ENCODE measurements at places on chromosomes 16 and 17.

DNA sequence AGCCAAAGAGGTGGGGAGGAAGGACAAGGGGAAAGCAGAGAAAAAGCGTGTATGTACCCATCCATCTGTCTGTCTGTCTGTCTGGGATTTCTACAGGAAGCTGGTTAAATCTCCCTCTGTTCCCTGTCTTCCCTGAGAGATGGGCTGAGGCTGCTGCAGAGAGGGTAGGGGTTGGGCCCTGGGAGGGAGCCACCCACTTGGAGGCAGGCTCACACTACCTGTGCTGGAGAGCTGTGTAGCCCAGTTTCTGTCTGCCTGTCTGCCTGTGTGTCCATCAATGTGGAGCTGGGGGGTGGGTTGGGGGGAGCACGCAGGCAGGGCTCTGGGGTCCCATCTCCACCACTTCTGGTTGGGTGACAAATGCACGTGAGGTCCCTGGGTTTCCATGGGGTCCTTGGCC is 18.6 kb upstream of the C17orf113 start:
- DNase-seq, result no peak

DNA sequence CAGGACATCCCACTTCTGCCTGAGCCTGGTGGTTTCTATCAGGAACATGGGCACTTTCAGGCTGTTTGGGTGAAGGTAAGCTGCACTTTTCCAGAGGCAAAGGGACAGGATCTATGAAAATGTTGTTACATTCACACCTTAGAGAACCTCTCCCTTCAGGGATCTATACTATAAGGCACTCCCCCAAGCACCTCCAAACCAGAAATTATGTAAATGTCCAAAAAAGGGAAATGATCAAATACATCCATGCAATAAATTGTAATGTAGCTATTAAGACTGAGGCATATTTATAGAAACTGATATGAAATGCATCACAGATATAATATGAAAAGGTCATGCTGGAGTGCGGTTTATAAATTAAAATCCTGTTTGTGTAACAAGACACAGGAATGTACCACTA is 23.3 kb upstream of the COG7 start:
- no peak for DNase-seq

DNA sequence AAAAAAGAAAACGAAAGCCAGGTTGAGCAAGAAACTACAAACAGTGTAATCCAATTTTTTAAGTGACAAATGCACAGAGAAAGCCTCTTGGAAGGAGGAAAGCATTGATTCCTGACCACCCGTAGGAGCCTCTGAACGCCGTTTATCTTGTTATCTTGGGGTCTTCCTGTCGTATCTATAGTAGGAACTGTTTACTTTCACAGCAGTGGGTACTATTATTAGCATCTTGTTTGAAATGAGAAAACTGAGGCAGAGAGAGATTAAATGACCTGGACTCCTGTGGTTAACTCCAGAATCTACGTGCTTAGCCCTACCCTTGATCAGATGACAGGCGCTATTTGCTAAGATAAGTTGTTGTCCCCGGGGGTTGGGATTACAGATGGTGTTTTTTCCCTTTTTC is 196.7 kb upstream of the FOXF1 start:
- DNase-seq, result no peak

DNA sequence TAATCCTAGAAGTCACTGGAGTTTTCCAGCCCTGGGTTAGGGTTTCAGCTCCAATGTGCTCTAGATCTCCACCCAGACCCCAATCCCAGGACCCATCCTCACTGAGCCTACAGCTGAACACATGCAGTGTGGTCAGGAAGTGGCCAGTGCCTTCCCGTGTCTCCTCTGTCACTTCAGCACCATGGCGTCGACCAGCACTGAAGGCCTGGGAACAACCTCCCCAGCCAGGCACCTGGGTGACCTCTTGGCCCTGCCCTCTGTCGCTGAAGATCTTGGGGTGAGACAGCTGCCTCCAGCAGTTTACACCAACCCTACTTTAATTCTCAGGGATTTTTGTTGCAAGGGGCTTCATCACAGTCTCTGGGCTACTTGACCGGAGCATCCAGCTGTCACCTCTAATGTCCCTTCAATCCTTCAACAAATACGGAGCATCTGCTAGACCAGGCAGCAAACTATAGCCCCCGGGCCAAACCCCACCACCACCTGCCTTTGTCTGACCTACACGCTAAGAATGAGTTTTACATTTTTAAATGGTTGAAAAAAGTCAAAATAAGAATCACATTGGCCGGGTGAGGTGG is 18.0 kb upstream of the GSG1L start:
- no peak for DNase-seq

- peak; percentile 50 for DNase-seq
Observed at GRCh38 chr17:7838090-7839075, 4.4 kb downstream of the KDM6B start.

DNA sequence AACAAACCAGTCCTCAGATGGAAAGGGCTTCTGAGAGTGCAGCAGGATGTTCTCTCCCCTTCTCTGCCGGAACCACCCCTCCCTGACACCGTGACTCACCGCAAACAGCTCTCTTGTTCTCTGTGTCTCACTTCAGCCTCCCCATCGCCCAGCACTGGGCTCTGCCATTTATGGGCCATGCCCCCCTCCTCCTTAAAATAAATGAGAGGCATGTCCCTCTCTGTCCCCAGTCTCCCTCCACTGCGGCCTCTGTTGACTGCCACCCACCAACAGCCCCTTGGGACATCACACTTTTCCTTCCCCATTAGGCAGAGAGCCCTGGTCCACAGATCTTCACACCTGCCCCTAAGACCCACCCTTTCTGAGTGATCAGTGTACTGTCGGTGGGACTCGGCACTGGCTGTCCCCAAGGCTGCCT is 6.3 kb downstream of the CCDC102A start:
- no peak for DNase-seq

- no peak for DNase-seq
Observed at GRCh38 chr16:11107780-11108465, 148.1 kb downstream of the SOCS1 start.

DNA sequence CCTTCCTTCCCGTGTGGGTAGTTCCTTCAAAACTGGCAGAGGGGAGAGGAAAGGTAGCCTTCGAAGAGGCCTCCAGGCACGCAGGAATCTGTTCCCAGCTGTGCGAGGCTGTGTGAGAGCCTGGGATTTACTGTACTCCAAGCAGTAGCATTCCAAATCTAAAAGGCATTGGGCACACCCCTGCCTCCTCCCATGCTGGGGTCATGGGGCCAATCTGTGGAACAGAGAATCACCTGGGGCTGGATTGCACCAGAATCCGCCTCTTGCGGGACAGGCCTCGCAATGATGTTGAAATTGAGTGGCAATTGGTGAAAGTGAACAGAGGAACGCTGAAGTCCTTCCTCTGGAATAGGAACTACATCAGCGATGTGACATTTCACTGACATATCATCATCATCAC is 72.5 kb upstream of the IRX3 start:
- no peak for DNase-seq

GRCh38 chr16:75471723-75472633 is 7.5 kb upstream of the TMEM170A start:
- peak; percentile 62 for DNase-seq

GRCh38 chr17:47072886-47073285 is 93.8 kb upstream of the RPRML start:
- peak; percentile 17 for DNase-seq

- DNase-seq, result no peak
Observed at GRCh38 chr17:49491192-49491769, 3.8 kb upstream of the NGFR start.

DNA sequence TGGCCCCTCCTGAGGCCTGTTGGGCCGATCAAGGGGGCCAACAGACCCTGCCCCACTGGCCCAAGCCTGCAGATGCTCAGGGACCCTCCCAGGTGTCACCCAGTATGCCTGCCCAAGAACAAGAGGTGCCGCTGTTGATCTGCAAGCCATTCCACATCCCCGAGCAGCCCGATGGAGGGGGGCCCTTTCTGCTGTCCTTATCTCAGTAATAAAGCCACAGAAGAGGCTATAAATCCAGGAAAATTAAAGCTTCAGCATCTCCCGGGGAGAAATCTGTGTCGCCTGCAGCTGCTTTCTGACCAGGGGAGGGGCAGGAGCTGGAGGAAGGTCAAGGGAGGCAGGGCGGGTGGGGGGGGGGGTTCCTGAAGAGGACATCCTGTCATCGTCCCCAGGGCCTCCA is 11.7 kb upstream of the CACNA1H start:
- no peak for DNase-seq

GRCh38 chr17:49996121-49996494 is 1.1 kb upstream of the DLX3 start:
- DNase-seq, result no peak

GRCh38 chr17:8071496-8071895 is 16.0 kb downstream of the ALOX12B start:
- DNase-seq, result no peak

DNA sequence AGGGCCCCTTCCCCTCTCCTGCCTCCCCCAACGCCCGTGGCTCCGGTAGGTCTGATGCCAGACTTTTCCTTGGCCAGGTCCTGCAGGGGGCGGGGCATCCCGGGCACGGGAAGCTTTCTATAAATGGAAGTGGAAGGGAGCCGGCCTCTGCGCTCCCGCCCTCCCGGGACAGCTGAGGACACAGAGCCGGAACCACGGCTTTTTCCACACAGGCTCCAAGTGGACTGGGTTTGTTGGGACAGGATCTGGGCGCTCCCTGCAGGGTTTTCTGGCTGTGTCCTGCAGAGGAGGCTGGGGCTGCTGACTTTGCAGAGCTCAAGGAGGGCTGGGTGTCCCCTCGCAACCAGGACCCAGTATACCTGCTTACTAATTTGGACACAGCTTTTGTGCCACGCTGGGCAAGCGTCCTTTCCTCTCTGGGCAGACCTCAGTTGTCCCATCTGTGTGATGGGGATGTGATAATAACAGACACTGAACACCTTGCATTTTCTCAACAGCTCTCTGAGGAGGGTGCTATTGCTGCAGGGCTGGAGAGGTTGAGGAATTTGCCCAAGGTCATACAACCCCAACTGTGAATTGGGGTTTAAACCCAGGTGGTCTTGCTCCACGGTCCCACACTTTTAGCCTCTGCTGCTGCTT is 1.8 kb downstream of the TNS4 start:
- peak; percentile 77 for DNase-seq

DNA sequence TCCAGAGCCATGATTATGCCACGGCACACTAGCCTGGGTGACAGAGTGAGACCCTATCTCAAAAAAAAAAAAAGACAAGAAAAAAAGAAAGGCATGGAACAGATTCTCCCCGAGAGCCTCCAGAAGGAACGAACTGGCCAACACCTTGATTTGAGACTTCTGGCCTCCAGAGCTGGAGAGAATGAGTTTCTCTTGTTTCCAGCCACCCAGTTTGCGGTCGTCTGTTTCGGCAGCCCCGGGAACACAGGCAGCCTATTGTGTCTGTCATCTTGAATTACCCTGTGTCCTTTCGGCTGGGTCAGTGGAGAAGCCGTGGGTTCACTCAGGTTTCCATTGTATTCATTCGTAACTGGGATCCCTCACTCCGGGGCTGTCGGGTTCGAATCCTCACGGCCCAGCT is 83.9 kb downstream of the RPA1 start:
- no peak for DNase-seq

DNA sequence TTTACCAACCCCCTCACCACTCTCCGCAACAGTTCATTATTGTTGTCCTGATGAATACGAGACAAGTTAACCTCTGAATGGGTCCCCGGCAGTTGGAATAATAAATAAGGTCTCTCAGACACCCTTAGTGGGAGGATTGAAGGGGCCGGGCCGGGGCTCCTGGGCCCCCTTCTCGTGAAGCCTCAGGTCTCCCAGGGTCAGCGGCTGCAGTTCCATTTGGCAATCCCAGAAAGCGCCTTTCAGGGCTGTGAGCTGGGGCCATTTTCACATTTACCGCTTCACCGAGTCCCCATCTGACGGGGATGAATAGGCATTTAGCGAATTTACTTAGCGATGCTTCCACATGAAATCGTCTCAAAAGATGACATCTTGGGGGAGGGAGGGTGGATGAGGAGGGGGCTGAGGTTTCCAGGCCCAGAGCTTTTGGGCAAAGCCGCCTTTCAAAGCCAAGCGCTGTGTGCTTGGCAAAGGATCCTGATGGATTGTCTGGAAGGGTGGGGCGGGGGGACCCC is 309.8 kb downstream of the XYLT1 start:
- DNase-seq, result no peak

GRCh38 chr16:57997176-57997527 is 3.3 kb downstream of the ZNF319 start:
- no peak for DNase-seq
